Articular chondrocyte of knee joint (primary cell): ENCODE measurements at places on chromosomes 3 and 15. TPM values are rescaled to one million over a fixed set of nuclear protein-coding genes. Genes with fewer than 3 reads are reported as not detected.

LRRC2 gene
- 10.5 and 18.0 TPM in 2 replicates for total RNA-seq

SNX33 gene
- total RNA-seq = 42.6 and 44.7 TPM in 2 replicates

ARGFX gene
- total RNA-seq = not detected in 2 replicates

GPR62 gene
- total RNA-seq = 0.11 and 0.13 TPM in 2 replicates

PP2D1 gene
- not detected in 2 replicates for total RNA-seq

IMPG2 gene
- 0.39 and 0.54 TPM in 2 replicates for total RNA-seq

HDC gene
- total RNA-seq = not detected in 2 replicates

CAMP gene
- total RNA-seq = not detected in 2 replicates

SLC27A2 gene
- under 0.01 and 0.11 TPM in 2 replicates for total RNA-seq

ALDH1L1 gene
- under 0.01 TPM in 2 replicates for total RNA-seq

OCA2 gene
- not detected in 2 replicates for total RNA-seq

FANCD2OS gene
- not detected in 2 replicates for total RNA-seq

DIS3L gene
- total RNA-seq = 49.2 and 53.4 TPM in 2 replicates

ADIPOQ gene
- under 0.01 TPM in 1 of 2 replicates, not detected in the other for total RNA-seq

CFAP161 gene
- 0.26 and 0.54 TPM in 2 replicates for total RNA-seq

HGD gene
- total RNA-seq = 0.13 and 0.22 TPM in 2 replicates

PLS1 gene
- total RNA-seq = 0.26 and 0.97 TPM in 2 replicates

MESP2 gene
- total RNA-seq = 0.32 and 0.78 TPM in 2 replicates

TIPARP gene
- total RNA-seq = 33.1 and 71.2 TPM in 2 replicates

PLA2G4E gene
- not detected in 2 replicates for total RNA-seq
